ENCODE measurements at places on chromosomes 13 and 19.

DNA sequence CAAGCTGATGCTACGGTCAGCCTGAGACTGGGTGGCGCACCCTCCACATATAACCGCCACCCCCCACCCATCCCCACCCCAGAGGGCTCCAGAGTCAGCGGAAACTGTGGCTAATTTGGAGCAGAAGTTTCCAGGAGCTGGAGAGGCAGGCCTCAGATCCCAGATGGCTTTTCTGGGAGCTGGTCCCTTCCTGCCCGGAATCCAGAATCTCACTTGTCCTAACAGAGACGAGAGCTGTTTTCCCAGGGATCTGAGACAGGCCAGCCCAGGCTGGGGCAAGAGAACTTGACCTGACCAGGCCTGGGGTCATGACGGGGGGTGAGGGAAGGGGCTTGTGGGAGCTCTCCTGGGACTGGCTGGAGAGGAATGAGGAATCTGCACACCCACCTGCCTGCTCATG lies 6.5 kb downstream of the EPHX3 start:
- DNase-seq, result no peak

GRCh38 chr13:26855071-26855470 lies 94.5 kb upstream of the GPR12 start:
- DNase-seq, result no peak

DNA sequence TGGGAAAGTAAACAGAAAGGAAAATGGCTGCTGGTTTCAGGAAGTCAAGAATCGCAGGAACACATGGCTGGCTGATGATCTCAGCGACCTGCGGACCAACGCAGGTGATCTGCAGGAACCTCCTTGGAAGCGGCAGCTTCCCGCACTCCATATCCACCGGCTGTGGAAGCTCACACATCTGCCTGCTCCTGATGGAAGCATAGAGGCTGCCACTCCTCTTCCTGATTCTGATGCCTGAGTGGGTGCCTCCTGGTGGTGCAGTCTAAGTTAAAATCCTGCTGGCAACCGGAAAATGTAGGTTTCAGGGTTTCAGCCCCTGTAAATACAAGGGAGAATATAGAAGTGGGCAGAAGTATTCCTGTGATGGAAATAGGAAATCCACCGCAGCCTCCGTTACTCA lies 75.5 kb downstream of the TNFSF13B start:
- DNase-seq, result no peak

GRCh38 chr13:50910485-50910805 lies 854 bp downstream of the RNASEH2B start:
- DNase-seq, result no peak

GRCh38 chr13:95524264-95524901 lies 28.1 kb upstream of the CLDN10 start:
- no peak for DNase-seq

DNA sequence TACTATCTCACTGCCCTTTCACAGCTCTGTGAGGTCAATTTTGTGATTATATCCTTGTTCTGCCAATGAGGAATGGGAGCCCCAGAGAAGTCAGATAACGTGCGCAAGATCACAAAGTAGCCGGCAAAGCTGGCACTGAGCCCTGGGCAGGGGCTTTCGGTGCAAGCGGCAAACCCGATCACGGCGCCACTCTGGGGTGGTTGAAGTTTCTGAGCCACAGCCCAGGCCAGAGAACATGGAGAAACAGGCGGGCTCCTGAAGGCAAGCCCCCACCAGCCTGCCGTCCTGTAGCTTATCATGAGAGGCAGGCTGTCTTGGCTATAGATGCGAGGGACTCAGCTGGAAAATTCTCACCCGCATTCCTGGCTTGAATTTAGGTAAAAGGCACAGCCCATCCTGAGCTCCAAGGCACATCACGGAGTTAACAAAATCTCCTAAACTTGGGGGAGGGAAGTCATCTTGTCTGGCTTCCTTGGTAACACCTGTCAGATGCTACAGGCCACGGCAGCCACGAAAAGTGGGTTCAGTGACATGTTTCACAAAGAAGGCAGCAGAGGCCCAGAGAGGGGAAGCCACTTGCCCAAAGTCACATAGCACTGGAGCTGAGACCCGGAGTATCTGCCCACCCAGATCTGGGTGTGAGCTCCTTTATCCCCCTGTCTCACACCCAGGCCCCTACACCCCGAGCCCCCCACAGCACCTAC lies 12.5 kb downstream of the TNNT1 start:
- DNase-seq, result no peak

- no peak for DNase-seq
Measured at GRCh38 chr19:30359936-30360335, 12.2 kb upstream of the ZNF536 start.

DNA sequence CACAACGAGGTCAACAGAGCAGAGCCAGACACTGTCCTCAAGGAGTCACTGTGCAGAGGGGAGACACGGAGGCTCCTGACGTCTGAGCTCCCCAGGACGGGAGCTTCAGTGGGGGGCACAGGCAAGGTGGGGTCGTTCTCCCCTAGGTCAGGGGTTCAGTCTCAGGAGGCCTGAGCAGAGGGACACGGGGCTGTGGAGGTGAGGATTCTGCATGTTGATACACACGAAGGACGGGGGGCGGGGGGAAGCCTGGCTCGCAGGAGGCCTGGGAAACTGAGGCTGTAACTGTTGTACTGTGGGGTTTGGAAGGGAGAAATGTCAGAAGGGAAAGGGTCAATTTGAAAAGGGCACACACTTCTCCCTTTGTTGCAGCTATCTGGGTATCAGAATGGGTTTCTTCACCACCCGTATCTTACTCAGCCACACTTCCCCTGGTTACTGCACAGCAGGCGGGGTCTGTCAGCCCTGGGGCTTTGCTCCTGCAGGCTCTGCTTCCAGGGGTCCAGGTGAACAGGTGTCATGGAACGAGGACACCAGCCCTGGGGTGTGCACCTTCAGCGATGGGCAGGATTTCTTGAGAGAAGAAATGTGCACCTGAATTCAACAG lies 748 bp upstream of the SIGLEC8 start:
- DNase-seq, result no peak

DNA sequence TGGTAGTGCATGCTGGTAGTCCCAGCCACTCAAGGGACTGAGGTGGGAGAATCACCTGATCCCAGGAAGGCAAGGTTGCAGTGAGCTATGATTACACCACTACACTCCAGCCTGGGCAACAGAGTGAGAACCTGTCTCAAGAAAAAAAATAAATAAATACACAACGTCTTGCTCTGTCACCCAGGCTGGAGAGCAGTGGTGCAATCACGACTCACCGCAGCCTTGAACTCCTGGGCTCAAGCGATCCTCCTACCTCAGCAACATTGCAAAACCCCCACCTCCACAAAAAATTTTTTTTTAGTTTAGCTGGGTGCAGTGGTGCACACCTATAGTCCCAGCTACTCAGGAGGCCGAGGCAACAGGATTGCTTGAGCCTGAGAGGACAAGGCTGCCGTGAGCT lies 8.8 kb downstream of the TPM4 start:
- no peak for DNase-seq

GRCh38 chr19:14073925-14074838 lies 1.6 kb downstream of the MISP3 start:
- DNase-seq, result no peak

DNA sequence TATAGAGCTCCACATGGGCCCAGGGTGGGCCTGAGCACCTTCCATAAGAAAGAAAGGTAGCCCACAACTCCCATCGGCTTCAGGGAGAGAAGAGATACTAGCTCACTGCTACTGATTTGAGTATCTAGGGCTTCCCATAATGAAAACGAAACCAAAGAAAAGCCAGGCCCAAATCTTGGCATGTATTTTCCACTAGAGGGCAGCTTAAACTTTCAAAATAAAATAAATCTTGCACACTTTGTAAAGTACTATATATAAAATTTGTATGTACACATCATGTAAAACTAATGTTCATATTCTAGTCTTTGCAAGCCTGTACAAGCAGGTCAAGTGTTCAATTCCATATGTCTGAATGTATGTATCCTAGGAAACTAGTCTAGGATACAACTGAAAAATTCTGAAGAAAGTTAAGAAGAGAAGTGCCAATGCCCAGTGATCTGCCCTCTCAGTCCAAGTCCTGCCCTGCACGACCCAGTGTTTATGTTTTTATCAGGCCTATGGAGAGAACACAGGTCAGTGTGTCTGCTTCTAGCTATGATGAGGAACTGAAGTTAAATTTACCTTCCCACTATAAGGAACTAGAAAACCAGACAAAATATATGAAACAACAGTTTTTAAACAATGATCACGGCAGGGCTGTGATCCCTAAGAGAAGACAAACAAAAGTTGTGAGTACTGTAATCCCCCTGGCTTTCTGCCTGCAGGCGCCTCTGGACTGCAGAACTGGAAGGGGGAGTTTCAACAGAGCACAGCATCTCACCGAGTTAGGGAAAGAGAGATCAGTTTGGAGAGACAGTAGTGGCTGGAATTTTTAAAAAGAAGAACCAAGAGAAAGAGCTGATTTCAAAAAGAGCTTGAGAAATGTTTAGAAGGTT lies 475.7 kb downstream of the UQCRFS1 start:
- no peak for DNase-seq

DNA sequence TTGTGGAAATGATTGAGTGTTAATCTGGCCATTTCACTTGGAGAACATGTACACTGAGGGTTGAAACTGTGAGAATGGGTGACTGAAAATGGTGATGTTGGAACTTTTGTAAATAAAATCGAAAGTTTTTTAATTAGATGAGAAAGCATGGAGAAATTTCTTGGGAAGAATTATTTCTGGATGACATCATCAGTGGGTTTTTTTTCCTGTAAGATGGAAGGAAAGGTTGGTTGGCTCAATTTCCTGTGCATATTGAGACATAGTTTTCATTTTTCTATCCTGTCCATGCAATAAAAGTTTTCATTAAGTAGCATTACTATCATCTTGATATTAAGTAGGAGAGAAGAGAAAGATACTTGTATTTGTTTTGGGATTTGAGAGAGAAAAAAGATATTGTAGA lies 120.6 kb upstream of the HTR2A start:
- no peak for DNase-seq

GRCh38 chr19:13684021-13684420 lies 80.3 kb upstream of the MRI1 start:
- DNase-seq, result no peak

GRCh38 chr13:90246005-90246404 lies 1101.5 kb upstream of the MIR17HG start:
- DNase-seq, result no peak

- no peak for DNase-seq
Measured at GRCh38 chr19:48745208-48745995, 1.3 kb downstream of the IZUMO1 start.

DNA sequence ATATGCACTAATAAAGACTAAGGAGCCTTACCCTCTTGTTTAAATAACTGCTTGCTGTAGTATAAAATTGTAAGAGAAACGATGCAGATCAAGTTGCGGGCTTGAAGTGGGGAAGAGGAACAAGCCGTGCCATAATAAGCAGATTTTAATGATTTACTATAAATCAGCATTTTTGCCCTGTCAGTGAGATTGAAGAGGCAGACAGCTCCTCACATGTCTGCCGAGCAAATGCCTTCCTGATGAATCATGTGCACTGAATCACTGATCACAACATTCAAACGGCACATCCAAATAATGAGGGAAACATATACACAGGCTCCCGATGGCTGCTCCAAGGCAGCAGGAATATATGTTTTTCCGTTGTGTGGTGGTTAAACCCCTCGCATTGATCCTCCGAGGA lies 282.9 kb downstream of the TSHZ3 start:
- no peak for DNase-seq

- DNase-seq, result no peak
Measured at GRCh38 chr19:6451583-6452222, 7.9 kb downstream of the SLC25A23 start.

DNA sequence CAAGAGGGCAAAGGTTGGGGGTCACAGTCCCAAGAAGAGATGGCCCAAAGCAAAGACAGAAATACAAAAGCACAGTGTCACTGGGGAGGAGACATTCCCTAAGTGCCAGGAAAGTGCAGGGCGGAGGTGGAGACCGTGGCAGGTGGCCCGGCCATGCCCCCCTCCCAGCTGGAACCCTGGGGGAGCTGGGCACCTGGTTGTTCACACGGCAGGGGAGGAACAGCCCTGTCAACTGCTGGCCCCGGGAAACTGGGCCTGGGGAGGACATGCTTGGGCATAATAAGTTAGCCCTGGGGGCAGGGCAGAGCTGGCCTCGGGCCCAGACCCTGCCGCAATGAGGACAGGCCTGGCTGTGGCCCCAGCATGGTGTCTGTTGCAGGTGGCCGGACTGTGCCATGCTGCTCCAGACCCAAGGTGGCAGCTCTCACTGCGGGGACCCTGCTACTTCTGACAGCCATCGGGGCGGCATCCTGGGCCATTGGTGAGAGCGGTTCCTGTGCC lies 7.4 kb downstream of the HPN start:
- DNase-seq, result no peak

GRCh38 chr19:14615623-14616022 lies 32.7 kb downstream of the CLEC17A start:
- DNase-seq, result no peak

DNA sequence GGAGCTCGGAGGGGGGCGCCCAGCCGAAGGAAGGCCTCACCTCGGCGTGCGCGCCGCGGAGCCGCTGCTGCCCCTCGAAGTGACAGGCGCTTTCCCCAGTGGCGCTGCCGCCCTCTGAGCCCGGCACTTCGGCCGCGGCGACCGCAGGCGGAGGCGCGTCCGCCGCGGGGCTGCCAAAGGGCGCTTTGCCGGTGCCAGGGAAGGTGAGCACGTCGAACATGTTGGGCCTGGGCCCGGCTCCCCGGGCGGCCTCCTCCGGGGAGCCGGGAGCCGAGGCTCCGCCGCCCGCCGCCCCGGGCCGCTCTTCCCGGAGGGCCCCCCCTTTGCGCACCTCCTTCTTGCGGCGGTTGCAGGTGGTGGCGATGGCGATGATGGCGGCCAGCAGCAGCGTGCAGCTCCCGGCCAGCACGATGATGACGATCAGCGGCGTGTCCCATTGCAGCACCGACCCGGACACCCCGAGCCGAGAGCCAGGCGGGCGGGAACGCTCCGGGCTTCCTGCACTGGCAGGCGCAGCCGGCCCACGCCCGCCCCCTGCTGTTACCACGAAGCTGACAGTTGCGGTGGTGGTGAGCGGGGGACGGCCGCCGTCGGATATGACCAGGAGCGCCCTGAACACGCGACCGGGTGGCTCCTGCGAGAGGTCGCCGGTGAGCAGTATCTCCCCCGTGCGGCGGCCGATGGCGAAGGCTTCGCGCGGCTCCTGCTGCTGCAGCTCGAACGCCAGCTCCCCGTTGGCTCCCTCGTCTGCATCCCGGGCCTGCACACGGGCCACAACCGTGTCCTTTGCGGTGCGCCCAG lies 2.5 kb downstream of the PCDH8 start:
- no peak for DNase-seq

- no peak for DNase-seq
Measured at GRCh38 chr19:3057275-3057714, 5.0 kb downstream of the TLE5 start.

- DNase-seq, result no peak
Measured at GRCh38 chr13:77583581-77583980, 48.1 kb downstream of the SCEL start.

DNA sequence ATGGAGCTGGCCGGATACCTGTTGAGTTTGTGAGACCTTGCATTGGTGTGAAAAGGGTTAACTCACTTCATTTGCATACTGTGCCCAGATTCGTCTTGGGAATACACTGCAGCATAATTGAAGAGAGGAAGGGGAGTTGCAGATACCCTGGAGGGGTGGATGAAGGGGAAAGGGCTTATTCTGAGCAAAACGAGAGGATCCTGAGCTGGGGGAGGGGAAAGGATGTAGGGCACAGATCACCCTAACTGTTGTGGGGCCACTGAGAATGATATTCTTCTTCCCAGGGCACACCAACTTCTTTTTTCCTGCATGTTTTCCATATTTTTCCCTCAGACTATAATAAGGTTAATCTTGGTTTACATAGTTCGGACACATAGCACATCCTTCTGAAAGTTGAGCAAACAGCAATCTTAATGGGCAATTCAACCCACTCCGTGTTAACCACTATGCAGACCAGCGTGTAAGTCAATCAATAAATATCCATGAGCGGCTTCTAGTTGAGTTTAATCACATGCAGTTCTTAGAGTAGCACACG lies 11.7 kb upstream of the PTPRS start:
- DNase-seq, result no peak

Data from stimulated activated CD8-positive, alpha-beta memory T cell treated with anti-CD3 and anti-CD28 coated beads, Interleukin-4, amount 100 ng/mL, for 4 hours (primary cell).